ENCODE measurements at places on chromosomes 13 and 19.
A peak's percentile ranks its signal among the peaks of the same experiment; 100 is the strongest.

DNA sequence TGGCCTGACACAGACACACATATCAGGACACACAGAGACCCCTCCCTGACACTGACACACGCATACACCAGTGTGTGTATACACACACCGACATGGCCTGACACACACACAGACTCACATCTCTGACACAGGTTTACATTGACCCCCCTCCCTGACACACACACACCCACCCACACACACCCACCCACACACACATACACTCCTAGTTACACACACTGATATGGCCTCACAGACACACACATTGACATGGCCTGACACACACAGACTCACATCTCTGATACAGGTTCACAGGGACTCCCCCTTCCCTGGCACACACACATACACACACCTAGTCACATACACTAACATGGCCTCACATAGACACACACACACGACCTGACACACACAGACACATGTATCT, 4.4 kb upstream of the NFIX start:
- DNase-seq = no peak

DNA sequence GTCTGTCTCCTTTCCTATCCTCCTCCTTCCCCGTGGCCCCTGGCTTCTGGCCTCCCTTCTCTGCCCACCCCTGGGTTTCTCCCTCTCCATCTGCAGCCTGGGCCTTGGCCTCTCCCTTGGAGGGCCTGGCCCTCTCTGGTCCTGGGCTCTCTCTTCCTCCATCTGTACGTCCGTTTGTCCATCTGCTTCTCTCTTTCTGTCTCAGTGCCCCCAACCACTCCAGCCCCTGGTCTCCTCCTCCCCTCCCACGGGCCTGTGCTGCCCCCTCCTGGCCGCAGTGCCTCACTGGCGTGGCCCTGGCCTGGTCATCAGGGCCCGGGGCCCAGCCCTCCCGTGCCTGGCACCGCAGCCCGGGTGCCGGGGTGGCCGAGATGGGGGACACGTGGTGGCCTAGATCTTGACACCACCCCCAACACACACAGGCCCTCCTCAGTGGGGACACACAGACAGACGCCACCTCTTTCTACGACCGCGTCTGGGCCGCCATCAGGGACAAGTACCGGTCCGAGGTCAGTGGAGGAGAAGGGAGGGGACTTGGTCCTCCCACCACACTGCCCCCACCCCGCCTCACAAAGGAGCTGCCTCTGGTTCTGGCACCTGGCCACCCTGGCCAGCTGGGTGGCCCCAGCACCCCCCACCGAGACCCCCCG, 11.3 kb downstream of the PRKCSH start:
- DNase-seq = peak; percentile 33

DNA sequence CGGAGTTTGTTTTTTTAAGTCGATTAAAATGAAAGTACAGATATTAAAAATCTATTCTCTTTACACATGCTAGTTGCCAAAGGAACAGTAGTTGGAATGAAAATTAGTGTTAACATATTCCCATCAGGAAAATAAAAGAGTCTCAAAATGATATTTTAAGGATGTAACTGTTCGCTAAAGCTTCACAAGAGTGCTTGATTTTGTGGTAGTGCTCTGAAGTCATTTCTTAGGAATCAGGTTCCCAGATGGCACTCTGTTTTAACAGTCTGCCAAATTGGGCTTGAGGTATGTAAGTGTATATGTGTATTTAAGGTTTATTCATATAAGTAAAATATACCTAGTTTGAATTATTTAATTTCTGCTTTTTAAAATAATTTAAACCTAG, 128.8 kb downstream of the LMO7 start:
- DNase-seq = no peak

- no peak for DNase-seq
Observed at GRCh38 chr13:76271728-76272232, 614.4 kb downstream of the KCTD12 start.

DNA sequence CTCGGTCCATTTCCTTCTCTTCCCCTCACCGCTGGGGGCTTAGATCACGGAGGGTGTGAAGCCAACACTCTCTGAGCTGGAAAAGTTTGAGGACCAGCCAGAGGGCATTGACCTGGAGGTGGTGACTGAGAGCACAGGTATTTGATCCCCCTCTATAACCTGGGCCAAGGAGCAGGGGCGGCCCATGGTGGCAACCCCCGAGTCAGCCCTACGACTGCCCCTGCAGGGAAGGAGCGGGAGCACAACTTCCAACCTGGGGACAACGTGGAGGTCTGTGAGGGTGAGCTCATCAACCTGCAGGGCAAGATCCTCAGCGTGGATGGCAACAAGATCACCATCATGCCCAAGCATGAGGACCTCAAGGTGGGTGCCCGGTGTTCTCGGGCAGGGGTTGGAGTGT, 11.6 kb upstream of the TIMM50 start:
- DNase-seq = no peak

- no peak for DNase-seq
Observed at GRCh38 chr19:17341386-17341785, 4.0 kb downstream of the GTPBP3 start.

DNA sequence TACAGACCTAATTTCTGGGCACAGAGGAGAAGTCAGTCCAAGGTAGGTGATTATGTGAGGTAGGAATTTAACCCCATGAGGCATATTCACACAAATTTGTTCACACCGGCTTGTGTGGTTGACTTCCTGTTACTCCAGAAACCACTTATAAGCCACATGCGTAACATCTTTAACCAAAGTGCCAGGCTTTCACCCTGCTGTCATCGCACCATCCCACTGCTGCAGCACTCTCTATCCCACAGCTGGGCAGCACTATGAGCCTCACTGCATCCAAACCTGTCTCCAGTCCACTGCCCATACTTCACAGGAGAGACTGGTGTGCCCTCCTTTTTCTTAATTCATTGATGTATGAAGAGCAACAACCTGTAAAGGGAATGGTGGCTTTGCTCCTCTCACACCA, 128.2 kb upstream of the ARGLU1 start:
- no peak for DNase-seq

- DNase-seq = no peak
Observed at GRCh38 chr13:45787346-45787745, 64.2 kb downstream of the SIAH3 start.

DNA sequence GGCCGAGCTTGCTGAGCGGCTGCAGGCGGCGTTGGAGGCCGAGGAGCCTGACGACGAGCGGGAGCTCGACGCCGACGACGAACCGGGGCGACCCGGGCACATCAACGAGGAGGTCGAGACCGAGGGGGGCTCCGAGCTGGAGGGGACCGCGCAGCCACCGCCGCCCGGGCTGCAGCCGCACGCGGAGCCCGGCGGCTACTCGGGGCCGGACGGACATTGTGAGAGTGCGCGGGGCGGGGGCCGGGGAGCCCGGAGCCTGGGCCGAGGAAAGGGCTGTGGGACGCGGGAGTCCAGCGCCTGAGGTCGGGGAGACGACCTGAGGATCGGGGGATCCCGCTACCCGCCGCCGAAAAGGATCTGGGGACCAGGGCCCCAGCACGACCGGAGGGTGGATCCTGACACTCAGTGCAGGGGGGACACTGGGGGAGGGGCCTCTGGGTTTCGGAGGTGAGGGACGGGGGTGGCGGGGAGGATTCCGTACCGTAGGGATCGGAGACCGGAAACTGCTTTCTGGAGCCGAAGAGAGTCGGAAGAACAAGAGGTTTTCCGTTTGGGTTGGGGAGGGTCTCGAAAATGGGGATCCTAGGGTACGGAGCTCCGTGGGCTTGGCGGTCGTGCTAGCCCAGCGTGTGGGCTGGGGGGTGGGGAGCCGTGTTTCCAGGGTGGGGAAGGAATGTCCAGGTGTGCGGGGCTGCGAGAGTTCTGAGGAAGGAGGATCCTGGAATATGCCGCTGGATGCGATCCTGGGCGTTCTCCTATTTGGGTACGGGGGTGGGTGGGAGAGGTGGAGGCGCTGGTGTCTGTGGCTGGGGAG, 616 bp downstream of the HNRNPUL1 start:
- peak; percentile 65 for DNase-seq

- DNase-seq = no peak
Observed at GRCh38 chr13:88958821-88959220, 1287.7 kb downstream of the SLITRK5 start.

DNA sequence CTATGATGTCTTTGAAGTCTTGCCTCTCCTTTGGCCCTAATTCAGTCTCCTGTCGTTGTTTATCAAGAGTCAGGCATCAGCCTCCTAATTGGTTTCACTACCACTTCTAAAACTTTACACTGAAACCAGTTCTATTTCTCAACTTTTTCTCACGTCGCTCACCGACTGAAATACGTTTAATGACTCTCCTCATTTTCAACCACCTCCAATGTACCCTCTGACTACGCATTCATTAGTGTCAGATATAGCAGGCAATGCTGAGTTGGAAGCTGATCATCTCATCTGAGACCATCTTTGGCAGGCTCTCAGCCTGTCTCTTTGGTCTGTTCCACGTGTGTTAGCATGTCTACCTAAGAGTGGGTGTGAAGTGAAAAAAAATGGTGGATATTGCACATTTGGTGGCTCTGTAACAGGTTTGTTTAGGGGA, 128.1 kb downstream of the KL start:
- no peak for DNase-seq

- DNase-seq = no peak
Observed at GRCh38 chr19:57473646-57474045, 3.7 kb downstream of the ZNF772 start.

DNA sequence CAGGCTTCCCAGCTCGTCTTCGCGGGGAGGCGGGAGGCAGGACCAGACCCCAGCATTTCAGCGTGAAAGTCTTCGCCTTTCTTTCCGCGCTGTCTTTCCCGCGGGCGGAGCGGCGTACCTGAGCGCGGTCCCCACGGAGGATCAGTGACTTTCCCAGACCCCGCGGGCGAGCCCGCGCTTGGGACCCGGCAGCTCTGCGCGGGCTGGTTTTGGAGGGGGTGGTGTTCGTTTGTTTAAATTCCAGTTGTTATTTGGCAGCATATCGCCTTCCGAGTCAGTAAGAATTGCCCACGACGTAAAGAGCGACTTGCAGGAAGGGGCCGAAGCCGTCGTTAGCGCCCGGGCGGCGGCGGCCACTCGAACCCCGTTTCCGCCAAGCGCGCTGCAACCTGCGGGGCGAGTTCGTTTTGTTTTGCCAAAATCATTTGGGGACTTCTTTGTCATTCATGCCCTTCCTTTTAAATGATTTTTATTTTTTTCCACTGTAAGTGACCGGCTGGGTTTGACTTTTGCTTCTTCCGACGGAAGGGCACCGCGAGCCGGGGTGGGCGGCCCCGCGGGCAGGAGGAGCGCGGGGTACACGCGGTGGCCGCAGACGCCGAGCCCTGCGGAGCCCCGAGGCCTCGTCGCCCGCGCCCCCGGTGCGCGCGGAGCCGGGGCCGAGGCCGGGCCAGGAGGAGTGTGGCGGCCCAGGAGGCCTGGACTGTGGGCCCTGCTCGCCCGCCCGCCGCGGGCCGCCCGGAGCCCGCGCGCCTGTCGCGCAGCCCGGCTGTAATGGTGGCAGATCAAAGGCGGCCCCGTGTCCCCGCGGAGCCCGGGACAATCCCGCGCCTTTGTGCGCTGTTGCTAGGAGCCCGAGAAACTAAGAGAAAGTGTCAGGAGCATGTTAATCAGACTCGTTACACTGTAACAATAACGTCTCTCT, 75.9 kb downstream of the ZIC5 start:
- DNase-seq = no peak

- no peak for DNase-seq
Observed at GRCh38 chr13:98942997-98943396, 34.9 kb downstream of the DOCK9 start.

DNA sequence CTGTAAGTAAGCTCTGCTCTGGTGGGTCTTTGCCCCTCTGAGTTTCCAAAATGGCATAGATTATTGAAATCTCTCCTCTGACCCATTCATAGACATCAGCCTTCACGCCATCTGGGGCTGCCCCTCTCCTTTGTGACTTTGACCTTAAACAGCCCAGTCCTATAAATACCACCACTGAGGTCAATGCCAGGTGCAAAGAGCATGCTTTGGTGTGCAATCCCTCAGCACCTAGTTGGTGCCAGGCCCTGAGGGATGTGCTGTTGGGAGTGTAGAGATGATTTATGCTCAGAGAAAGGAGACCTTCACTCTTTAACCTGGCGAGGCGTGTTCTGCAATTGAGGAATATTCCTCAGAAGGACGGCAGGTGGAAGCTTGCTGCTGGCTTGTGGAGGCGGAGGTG, 121.7 kb upstream of the TSHZ3 start:
- no peak for DNase-seq

- no peak for DNase-seq
Observed at GRCh38 chr19:54393381-54393780, 21.9 kb upstream of the TTYH1 start.

- no peak for DNase-seq
Observed at GRCh38 chr13:98856983-98857382, 104.5 kb upstream of the SLC15A1 start.

GRCh38 chr19:3289971-3290569, 65.6 kb downstream of the CELF5 start:
- DNase-seq = no peak

DNA sequence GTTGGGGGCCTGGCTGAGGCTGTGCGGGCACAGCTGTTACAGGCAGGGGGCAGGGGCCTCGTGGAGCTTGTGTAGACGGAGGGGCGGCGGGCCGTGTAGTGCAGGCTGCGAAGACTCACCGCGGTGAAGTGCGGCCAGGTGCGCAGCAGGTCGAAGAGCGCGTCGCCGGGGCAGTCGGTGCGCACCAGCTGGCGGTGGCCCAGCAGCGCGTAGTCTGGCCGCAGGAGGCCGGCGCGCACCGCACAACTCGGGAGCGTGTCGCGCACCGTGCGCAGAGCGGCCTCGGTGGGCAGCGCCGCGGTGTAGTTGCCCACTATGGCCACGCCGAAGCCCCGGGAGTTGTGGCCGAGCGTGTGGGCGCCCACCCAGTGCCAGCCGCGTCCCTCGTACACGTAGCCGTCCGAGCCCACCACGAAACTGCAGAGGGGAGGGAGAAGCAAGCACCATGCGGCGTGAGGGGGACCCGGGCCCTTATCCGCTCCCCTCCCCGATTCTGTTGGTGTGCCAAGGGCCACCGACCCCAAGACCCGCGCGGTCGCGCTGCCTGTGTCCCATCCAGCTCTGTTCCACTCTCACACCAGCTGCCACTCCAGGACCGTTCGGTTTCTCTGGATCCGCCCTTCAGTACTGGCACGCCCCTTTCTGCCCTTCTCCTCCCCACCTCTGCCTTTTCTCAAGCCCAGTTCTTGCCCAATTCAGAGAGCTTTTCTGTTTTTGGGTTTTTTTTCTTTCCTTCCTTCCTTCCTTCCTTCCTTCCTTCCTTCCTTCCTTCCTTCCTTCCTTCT, 5.4 kb upstream of the RASAL3 start:
- no peak for DNase-seq

GRCh38 chr19:31419871-31420445, 70.7 kb upstream of the TSHZ3 start:
- no peak for DNase-seq

GRCh38 chr19:5893907-5894703, 9.5 kb downstream of the NDUFA11 start:
- no peak for DNase-seq
